ENCODE measurements at places on chromosomes 11 and 22. TPM values are rescaled to one million over a fixed set of nuclear protein-coding genes. Genes with fewer than 3 reads are reported as not detected.

CARD10 gene
- total RNA-seq: 33.2 TPM

SERHL2 gene
- 1.3 TPM for total RNA-seq

MRGPRE gene
- total RNA-seq: not detected

MFRP gene
- not detected for total RNA-seq

ROM1 gene
- 3.7 TPM for total RNA-seq

MUC5B gene
- total RNA-seq: not detected

MOV10L1 gene
- 44.9 TPM for total RNA-seq

UPK3A gene
- total RNA-seq: not detected

TEX12 gene
- 0.43 TPM for total RNA-seq

SBF2 gene
- 58.9 TPM for total RNA-seq

DDX25 gene
- not detected for total RNA-seq

AHNAK gene
- 990 TPM for total RNA-seq

RAG2 gene
- not detected for total RNA-seq

MPPED1 gene
- not detected for total RNA-seq

TTC36 gene
- total RNA-seq: 0.50 TPM

USH1C gene
- total RNA-seq: not detected

MB gene
- total RNA-seq: not detected

AMPD3 gene
- 1.5 TPM for total RNA-seq

PGA5 gene
- not detected for total RNA-seq

OVOL1 gene
- not detected for total RNA-seq

APOL4 gene
- total RNA-seq: 1.3 TPM

TRPM5 gene
- not detected for total RNA-seq

OR56A1 gene
- total RNA-seq: not detected
